ENCODE measurements at places on chromosomes 6 and 20. TPM values are rescaled to one million over a fixed set of nuclear protein-coding genes. Genes with fewer than 3 reads are reported as not detected.

DNA sequence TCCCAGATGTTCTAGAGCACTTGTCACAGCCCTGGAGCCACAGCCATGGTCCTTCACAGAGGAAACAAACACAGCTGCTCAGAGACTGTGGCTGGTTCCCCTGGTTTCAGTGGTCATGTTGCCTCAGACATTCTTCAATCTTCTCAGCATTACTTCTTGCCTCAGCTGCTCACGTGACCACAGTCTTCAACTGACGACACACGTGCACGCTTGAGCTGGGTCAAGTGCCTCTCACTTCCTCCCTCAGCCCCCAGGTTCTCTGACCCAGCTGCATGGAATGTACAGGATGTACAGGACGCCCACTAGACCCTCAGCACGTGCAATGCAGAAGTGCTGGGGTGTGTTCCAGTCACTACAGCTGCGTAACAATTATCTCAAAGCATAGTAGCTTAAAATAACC, 159.8 kb upstream of the GGTLC1 start:
- H3K4me3 ChIP-seq = no peak overlapping the region
- no peak for DNase-seq
- H3K27ac ChIP-seq = no peak overlapping the region
- no peaks in the 10 kb centered on the region for H3K36me3 ChIP-seq
- no peaks in the 10 kb centered on the region for H3K27me3 ChIP-seq

DNA sequence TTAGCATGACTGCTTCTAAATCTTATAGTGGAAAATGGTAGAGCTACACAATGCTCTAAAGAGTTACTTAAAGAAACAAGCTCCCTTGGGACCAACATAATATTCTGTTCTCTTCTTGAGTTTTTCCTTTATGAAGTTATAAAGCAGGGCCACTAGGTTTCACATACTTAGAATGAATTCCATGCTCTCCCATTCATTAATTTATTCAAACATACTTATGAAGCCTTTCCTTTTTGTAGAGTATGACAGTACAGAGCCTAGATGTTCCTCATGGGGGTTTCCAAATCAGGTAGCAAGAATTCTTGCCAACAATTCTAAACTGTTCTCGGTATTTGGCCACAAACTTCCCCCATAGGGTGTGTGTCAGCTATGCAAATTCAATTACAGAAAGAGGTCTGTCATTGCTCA, 20.6 kb upstream of the FABP7 start:
- H3K4me1 ChIP-seq = no peaks in the 10 kb centered on the region
- no peaks in the 10 kb centered on the region for H3K27me3 ChIP-seq
- H3K4me3 ChIP-seq = no peak overlapping the region
- H3K27ac ChIP-seq = no peak overlapping the region
- DNase-seq = no peak

The LHFPL5 gene
- 6.2 TPM for total RNA-seq

The TTLL9 gene
- 0.52 TPM for total RNA-seq

DNA sequence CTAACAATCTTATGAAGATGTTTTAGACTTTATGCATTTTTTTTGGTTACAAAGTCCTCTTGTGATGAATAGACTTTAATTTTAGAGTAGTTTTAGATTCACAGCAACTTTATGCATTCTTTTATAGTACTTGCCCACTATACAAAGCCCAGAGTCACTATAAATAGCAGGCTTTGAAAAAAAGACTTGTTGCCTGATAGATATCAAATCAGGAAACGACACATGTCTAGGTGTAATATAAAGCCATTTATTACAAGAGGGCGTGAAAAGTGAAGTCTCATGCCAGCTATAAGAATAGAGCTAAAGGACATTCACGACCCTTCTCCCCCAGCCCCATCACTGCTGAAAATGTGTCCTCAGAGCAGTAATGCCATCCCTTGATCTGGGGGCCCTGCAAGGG, 78.0 kb upstream of the MRPS10 start:
- DNase-seq = no peak
- no peaks in the 10 kb centered on the region for H3K36me3 ChIP-seq
- no peak overlapping the region for H3K27ac ChIP-seq

The SAMD3 gene
- 0.52 TPM for total RNA-seq

DNA sequence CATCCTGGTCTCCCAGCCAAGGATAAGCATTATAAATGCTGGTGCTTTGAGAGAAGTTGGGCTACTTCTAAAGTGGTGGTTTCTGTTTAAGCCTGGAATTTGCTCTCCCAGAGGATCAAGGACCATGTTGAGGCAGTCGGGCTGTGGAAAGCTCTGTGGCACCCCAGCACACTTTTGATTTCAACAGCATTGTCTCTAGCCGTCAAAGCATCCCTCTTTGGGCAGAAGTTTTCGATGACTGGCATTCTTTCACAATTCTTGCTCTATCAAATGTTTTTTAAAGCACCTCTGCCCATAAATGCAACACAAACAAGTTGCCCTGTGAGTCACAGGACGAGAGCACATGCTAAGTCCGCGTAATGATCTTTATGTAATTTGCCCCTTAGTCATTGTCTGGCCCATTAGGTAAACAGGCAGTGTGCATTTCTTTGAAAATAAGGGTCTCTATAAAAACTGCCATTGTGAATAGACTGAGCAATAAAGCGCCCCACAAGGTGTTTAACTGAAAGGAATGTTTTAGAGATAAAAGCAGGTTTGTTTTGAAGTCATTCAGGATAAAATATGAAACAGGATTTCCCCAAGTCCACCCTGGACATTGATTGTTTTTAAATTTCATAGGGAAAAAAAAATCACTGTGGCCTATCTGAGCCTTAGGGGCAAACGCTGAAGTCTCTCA, 44.7 kb upstream of the FOXQ1 start:
- no peak for DNase-seq
- H3K36me3 ChIP-seq = no peaks in the 10 kb centered on the region
- no peaks in the 10 kb centered on the region for H3K27me3 ChIP-seq
- no peak overlapping the region for H3K27ac ChIP-seq
- no peak overlapping the region for H3K4me3 ChIP-seq

- no peaks in the 10 kb centered on the region for H3K27me3 ChIP-seq
- H3K4me1 ChIP-seq = no peaks in the 10 kb centered on the region
- peak; percentile 33 for DNase-seq
- H3K27ac ChIP-seq = no peak overlapping the region
- no peaks in the 10 kb centered on the region for H3K36me3 ChIP-seq
These were observed 464.4 kb upstream of the CHD6 start for GRCh38 chr20:42082611-42083010.
